CD8-positive, alpha-beta T cell (primary cell): ENCODE measurements at places on chromosomes 4 and X. TPM values are rescaled to one million over a fixed set of nuclear protein-coding genes. Genes with fewer than 3 reads are reported as not detected.

The ARSJ gene
- total RNA-seq: not detected

The EREG gene
- total RNA-seq: 0.25 TPM

The SSX2 gene
- total RNA-seq: not detected

The SPANXD gene
- total RNA-seq: not detected

The SERTM2 gene
- not detected for total RNA-seq

The BGN gene
- not detected for total RNA-seq

The UCHL1 gene
- total RNA-seq: not detected

The VEGFD gene
- total RNA-seq: not detected

The NEUROG2 gene
- total RNA-seq: not detected

The GABRB1 gene
- total RNA-seq: not detected

The ABLIM2 gene
- total RNA-seq: 1.6 TPM

The TSPAN5 gene
- 1.6 TPM for total RNA-seq

- DNase-seq: no peak
These were observed 46.1 kb downstream of the SORCS2 start for GRCh38 chr4:7238300-7238960.

GRCh38 chrX:128439159-128439558, 387.0 kb upstream of the ACTRT1 start:
- DNase-seq: no peak

GRCh38 chr4:8791609-8792008, 80.0 kb downstream of the HMX1 start:
- DNase-seq: no peak

GRCh38 chrX:150934453-150934852, 36.0 kb upstream of the CD99L2 start:
- no peak for DNase-seq

- DNase-seq: peak; percentile 78
These were observed 17.0 kb upstream of the TMEM154 start for GRCh38 chr4:152696764-152697261.

GRCh38 chrX:703466-703865, 72.9 kb downstream of the SHOX start:
- no peak for DNase-seq

GRCh38 chrX:23766650-23767551, 16.1 kb upstream of the SAT1 start:
- DNase-seq: no peak

DNA sequence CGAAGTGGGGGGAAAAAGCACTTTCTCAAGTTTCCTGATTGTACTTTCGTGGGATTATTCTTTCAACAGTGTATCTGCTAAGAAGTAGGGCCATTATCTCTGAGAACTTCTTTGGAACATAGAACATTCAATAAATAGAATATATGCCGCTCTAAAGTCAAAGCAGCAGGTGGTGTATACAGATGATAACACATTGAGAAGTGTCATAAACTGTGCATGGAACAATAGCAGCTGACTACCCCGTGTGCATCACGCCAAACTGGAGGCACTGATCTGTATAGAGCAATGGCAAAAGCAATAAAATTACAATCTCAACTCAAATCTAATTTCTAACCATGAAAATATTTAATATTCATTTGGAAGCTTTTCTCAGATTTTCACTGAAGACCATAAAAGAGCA, 175.3 kb downstream of the DCTD start:
- no peak for DNase-seq

- DNase-seq: no peak
These were observed 71.3 kb downstream of the MAP3K15 start for GRCh38 chrX:19443869-19444526.

DNA sequence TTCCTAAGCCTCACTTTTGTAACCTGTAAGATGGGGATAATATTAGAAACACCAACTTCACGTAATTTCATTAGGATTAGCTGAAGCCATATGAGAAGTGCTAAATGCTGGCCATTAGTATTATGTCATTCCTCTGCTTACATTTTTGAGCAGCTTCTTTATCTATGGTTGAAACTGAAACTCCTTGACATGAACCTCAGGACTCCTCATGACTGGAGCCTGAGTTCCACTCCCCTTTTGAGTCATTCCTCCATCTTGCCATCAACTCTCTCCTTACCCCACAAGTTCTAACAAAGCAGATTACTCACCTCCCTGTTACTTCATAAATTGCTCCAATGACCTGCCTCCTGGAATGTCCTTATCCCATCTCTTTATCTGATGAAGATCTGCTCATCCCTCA, 123.2 kb upstream of the KCNIP4 start:
- DNase-seq: no peak

GRCh38 chrX:107485013-107485412, 35.6 kb downstream of the FRMPD3 start:
- no peak for DNase-seq

- DNase-seq: no peak
These were observed 59.1 kb upstream of the RXFP1 start for GRCh38 chr4:158462611-158463010.

- no peak for DNase-seq
These were observed 149.6 kb upstream of the MID1 start for GRCh38 chrX:10769696-10770619.

DNA sequence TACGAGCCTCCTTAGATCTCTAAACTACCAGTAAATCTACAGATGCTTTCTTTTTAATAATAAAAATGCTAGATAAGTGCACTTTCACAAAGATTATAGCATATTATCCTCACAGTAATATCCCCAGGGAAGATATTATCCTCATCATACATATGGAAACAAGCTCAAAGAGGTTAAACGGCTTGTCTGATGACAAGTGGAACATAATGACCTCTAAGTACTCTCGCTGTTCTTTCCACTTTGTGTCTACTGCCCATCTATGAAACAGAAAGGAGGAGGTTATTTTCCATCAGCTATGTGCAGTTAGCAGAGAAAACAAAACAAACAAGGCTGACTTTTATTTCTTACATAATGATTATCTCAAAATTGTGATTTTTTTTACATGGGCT, 42.8 kb upstream of the PRDM8 start:
- no peak for DNase-seq

GRCh38 chr4:138655985-138656384, 359.6 kb upstream of the NOCT start:
- no peak for DNase-seq

DNA sequence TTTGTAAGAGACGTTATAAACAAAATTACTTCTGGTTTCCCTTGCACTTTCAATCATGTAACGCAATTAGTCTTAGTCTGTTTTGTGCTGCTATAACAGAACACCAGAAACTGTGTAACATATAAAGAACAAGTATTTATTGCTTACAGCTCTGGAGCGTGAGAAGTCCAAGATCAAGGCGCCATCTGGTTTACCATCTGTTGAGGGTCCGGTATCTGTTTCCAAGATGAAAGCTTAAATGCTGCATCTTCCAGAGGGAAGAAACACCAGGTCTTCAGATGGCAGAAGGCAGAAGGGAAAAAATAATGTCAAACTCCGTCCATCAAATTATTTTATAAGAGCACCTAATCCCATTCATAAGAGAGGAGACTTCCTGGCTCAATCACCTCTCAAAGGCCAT, 474.1 kb downstream of the PDGFC start:
- no peak for DNase-seq

- DNase-seq: no peak
These were observed 672 bp downstream of the TCEAL3 start for GRCh38 chrX:103608306-103608963.

DNA sequence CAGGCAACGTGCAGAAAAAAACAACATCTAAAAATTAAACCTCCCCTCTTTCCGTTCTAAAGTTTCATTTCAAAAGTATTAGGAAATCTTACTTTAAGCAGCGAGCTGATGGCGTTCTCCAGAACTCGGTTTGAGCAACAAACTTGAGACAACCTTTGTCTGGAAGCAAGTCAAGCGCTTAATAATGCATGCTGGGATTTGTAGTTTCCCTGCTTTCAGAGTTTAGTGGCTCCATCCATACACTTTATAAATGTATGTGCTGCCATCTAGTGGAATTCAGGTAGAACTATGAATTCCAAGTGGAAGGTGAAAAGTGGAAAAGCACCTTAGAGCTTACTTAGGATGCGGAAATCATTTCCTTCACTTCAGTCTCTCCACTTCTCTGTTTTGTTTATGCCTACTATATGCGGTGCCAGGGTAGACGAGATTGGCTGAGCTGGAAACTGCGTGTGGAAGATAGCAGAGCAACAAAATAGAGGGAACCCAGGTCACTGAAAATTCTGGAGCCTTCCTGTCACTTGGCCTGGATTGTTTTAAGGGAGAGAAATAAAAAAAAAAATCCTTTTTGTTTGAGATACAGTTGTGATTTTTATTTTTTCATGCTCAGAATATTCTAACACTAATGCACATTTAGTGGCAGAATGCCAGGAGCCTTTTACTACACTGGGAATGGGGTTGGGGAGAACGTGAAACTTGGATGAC, at the start of gene BDH2:
BDH2 (minus strand) TSS at position 144 of the 702 bp plus-strand sequence. CDS start 3,580 bp downstream, outside the sequence.
- peak; percentile 14 for DNase-seq

DNA sequence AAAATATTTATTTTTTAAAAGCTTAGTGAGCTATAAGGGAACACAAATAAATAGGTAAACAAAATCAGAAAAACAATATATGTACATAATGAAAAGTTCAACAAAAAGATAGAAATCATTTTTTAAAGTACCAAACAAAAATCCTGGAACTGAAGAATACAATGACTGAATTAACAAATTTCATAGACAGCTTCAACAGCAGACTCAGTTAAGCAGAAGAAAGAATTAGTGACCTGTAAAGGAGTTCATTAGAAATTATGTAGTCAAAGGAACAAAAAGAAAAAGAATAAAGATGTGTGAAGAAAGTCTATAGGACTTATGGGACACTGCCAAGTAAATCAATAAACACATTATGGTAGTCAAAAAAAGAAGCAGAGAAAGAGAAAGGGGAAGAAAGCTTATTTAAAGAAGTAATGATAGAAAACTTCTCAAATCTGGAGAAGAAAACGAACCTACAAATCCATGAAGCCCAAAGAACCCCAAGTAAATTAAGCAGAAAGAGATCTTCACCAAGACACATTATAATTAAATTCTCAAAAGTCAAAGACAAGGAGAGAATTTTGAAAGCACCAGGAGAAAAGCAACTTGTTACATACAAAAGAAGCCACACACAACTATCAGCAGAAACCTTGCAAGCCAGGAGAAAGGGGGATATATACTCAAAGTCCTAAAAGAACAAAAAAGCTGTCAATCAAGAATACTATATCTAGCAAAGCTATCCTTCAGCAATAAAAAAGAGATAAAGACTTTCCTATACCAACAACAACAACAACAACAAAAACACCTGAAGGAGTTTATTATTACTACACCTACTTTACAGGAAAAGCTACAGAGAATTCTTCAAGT, 338.9 kb downstream of the PTTG2 start:
- no peak for DNase-seq

DNA sequence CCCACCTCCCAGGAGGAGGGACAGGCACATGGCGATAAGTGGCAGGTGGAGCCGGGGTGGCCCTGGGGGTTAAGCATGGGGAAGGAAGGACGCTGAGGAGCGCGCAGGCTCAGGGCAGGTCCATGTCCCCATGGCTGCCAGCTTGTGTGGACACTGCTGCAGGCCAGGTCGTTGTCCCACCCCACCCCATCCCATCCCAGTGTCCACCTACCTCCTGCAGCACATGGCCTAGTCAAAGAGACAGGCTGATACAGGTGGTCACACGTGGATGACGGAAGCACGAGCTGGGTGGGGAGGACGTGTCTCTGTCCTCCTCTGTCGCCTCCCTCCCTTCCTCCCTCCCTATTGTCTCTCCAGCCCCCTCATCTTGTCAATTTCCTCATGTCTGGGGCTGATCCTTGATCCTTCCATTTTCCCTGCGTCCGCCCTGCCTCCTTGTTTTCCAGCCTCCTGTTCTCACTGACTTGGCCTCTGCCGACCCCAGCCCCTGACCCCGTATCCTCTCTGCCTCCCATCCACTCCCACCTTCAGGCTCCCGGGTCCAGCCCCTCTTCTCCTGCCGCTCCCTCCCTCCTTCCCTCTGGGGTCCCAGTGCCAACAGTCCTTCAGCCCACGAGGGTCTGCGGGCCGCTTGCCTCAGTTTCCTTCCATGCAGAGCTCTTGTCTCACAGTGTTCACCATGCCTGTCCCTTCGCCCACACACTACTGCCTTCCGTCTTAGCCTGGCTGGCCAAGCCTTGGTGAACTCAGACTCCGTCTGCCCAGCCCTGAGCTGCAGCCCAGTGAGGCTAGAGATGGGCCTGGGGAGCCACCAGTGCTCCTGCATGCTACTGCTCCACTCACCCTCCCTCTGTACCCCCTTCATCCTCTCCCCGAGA, 15.5 kb upstream of the ADD1 start:
- no peak for DNase-seq

- DNase-seq: no peak
These were observed 27.6 kb upstream of the ZNF280C start for GRCh38 chrX:130296297-130296678.

DNA sequence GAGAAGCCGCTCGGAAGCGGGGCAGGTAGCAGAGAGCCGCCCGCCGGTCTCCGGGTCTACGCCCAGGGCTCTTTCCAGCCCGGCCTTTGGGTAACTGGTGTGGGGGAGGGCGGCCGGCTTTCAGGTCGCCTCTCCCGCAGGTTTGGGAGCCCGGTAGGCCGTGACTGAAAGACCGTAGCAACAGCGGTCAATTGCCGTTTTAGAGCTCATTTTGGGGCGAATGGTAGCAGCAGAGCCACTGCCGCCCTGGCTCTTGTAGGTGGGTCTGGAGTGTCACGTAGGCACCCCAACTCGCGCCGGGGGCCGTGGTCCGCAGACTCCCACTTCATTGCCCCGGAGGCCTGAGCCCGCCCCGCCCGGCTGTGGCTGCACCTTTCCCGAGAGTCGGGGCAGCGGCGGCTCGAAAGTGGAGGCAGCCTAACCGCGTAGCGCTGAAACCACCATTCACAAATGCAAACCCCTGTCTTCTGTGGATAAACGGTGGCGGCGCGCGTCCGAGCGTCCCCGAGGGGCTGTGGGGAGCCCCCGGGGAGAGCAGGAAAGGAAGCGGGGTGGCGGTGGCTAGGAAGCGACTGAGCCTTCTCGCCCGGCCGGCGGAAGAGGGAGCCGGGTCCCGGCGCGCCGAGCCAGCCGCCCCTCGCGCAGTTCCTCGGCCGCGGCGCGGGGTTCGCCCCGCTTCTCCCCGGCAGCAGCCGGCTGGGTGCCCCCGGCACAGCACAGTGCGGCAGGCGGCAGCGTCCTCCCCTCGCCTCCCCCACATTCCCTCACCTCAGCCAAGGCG, 2185.1 kb upstream of the TENM3 start:
- DNase-seq: no peak
